DMS 273 treated with DMSO at 0.1 percent for 48 hours (cell line): ENCODE measurements at places on chromosomes 6 and 20.

- DNase-seq, result no peak
Observed at GRCh38 chr6:85185977-85186376, 263.9 kb upstream of the NT5E start.

- DNase-seq, result no peak
Observed at GRCh38 chr20:46544576-46544975, 5.9 kb downstream of the OCSTAMP start.

DNA sequence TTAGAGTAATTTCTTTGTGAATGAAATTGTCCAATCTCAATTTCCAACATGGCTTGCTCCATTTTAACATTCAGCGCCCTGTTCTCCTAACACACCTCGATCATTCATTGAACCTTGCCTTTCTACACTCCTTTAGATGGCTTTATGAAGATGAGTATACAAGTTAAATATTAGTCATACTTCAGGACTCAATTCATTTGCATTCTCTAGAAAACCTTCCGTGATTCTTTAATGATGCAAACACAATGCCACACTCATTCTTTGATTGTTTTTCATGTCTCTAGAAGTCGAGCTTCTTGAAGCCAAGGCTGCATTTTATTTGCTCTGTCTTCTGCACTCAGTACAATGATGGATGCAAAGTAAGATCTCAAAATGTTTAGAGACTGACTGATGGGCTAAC lies 641.2 kb downstream of the DOK5 start:
- DNase-seq, result no peak

DNA sequence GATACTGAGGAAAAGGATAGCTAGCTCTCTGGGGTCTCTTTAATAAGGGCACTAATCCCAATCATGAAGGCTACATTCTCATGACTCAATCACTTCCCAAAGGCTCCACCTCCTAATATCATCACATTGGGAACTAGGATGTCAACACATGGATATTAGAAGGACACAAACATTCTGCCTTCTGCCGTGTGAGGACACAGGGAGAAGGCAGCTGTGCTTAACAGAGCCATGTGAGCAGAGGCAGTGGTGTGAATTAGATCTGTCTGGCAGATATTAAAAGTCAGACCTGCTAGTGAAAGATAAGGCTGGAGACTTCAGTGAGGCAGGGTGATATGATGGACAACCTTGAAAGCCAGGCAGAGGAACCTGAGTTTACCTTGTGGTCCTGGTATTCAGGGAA lies 341.9 kb downstream of the ARHGAP18 start:
- DNase-seq, result no peak

DNA sequence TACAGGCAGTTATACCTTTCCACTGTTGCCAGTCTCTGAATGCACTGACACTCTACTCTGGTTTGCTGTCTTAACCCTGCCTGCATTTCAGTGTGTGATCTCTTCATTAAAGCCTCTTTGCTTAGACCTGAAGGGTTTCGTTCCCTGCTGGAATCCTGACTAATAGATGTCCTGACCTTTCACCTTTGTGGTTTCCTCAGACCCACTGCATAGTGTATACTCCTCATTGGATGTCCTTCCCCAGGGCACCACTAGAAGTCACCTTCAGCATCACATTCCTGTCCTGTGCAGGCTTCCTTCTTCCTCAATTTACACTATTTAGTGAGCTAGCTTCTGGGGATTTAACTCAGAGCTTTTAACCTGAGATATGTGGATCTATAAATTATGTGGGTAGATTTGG lies 120.6 kb downstream of the RCAN2 start:
- no peak for DNase-seq

DNA sequence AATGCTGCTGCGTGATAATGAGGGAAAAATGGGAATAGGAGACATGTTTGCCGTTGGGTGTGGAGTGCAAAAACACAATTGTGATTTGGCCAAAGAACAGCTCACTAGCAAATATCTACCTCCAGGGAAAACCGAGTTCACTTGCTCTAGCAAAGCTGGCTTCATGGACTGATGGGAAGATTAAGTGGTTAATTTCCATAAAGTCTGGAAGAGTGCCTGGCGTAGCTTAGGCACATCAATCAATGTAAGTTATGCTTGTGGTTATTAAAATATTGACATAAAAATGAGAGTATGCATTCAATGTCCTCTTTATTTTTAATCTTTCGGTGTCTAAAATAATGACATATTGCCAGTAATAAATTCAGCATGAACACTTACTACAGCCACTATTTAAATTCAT lies 267.5 kb downstream of the SMOC2 start:
- no peak for DNase-seq

GRCh38 chr6:86477500-86478148 lies 459.7 kb upstream of the HTR1E start:
- DNase-seq, result no peak

DNA sequence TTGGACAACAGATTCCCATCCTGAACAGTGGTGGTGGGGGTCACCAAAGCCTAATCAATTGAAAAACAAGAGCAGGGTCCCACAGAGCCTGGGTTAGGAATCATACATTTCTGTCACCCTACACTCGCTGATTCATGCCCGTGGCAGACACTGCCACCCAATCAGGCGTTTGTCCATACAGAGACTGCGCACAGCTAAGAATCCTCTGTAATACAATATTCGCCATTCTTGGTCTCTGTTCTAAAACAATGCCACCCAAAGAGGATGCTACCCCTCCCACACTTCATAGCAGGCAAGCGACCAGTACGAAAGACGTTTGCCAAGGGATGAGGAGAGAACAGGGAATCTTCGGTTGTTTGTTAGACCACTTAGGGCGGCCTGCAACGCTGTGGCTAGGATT lies 28.1 kb upstream of the SLC22A23 start:
- no peak for DNase-seq

DNA sequence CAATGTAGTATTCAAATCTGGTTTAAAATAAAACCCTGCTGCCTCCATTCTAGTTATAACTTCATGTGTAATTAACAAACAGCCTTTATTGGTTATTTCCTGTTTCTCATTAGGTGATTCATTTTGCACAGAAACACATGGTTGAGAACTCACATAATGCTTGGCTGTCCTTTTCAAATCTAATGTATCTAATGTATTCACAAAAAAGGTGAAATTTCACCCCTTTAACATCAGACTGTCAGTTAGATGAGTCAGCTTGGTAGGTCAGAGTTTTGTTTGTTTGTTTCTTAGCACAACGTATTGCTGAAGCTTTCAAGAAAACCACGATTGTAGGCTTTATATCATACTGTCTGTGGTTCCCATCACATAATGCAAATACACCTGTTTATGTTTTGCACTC lies 78.7 kb upstream of the TMEM30A start:
- DNase-seq, result no peak

DNA sequence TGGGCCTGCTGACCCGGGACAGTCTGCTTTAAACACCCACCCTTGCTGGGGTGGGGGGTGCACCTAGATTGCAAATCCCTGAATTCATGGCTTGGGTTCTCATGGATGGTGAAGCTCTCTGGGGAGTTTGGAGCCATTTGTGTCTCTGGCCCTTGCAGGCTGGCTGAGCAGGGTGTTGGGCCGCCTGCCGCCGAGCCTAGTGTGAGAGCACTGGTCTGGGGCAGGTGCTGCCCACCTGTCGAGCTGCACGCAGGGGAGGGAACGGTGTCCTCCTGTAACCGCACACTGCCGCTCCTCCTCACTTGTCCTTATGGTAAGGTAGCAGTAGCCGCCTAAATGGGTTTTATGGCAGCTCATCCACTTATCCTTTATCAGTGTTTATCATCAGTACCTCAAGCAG lies 143.9 kb downstream of the DTNBP1 start:
- DNase-seq, result no peak

GRCh38 chr20:20638878-20639277 lies 73.6 kb downstream of the RALGAPA2 start:
- DNase-seq, result no peak

DNA sequence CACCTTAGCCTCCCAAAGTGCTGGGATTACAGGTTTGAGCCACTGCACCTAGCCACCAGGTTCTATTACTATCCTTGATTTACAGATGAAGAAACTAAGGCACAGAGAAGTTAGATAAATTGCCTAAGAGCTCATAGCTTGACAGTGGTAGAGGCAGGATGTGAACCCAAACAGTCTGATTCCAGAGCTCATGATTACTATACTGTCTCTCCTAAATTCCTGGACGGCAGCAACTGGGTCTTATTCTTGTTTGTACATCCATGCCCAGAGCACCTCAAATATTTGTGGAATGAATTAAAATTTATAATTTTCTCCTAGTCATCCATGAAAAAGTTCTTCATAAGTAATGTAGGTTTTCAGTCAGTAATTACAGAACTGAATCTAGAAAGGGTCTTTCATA lies 15.1 kb downstream of the PDSS2 start:
- no peak for DNase-seq

GRCh38 chr6:127026247-127026646 lies 92.2 kb upstream of the RSPO3 start:
- no peak for DNase-seq

DNA sequence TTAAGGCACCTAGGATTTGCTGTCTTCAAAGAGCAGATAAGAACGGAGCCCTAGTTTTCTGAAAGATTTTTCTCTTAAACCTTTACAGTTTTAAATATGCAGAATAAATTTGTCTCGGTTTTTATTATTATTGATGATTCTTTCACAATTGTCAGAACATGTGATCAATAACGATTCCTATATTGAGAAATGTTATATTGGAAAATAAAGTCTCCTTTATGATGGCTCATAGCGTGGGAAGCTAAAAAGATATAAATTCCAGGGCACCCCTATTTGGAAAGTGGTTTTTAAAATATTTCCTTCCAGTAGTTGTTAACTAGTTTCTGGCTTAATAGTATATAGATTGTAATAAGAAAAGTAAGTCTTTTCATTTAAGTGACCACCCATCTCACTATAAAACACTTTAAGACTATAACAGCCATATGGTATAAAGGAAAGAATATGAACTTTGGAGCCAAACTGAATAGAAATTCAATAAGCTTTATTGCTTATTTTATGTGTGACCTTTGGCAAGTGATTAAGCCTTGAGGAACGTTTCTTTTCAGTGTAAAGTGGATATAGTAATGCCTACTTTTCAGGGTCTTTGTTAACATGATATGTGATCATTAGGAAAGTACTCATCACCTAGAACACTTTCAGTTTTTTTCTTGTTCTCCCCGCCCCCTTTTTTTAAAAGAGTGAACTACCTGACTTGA lies 369.6 kb downstream of the LAMA2 start:
- no peak for DNase-seq
